CMK (cell line): ENCODE measurements at places on chromosomes 3 and 15.

GRCh38 chr3:104412608-104413580 lies 953.8 kb upstream of the ALCAM start:
- DNase-seq = no peak

- DNase-seq = no peak
Observed at GRCh38 chr15:34079904-34080303, 21.8 kb downstream of the EMC7 start.

DNA sequence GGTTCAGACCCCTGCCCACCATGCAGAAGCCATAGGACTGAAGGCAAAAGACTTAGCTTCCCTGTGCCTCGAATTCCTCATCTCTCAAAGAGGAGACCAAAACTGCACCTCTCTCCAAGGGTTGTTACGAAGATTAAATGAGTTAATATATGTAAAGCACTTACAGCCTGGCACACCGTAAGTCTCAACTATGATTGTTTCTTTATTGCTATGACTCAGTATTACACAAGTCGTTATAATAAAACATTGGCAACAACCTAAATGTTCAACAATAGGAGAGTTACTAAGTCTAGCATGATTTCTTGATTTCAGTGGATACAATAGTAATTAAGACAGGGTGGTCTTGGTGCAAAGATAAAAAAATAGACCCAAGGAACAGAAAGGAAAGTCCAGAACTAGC lies 19.6 kb upstream of the FGD5 start:
- DNase-seq = no peak

GRCh38 chr3:54342676-54343075 lies 220.3 kb downstream of the CACNA2D3 start:
- DNase-seq = no peak
